ENCODE measurements at places on chromosomes 3 and 15.

DNA sequence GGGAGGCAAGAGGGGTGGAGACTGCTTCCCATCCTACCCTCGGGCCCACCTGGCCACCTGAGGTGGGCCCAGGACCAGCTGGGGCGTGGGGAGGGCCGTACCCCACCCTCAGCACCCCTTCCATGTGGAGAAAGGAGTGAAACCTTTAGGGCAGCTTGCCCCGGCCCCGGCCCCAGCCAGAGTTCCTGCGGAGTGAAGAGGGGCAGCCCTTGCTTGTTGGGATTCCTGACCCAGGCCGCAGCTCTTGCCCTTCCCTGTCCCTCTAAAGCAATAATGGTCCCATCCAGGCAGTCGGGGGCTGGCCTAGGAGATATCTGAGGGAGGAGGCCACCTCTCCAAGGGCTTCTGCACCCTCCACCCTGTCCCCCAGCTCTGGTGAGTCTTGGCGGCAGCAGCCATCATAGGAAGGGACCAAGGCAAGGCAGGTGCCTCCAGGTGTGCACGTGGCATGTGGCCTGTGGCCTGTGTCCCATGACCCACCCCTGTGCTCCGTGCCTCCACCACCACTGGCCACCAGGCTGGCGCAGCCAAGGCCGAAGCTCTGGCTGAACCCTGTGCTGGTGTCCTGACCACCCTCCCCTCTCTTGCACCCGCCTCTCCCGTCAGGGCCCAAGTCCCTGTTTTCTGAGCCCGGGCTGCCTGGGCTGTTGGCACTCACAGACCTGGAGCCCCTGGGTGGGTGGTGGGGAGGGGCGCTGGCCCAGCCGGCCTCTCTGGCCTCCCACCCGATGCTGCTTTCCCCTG lies 2.2 kb upstream of the FES start:
- DNase-seq: no peak

- no peak for DNase-seq
Observed at GRCh38 chr3:67619991-67620390, 34.4 kb downstream of the SUCLG2 start.

- DNase-seq: no peak
Observed at GRCh38 chr15:90401495-90401894, 13.5 kb downstream of the IQGAP1 start.

GRCh38 chr15:63041974-63042876 lies at the start of gene TPM1:
TPM1 (plus strand) TSS chr15:63042747; CDS start chr15:63042830, 83 bp downstream.
- no peak for DNase-seq

DNA sequence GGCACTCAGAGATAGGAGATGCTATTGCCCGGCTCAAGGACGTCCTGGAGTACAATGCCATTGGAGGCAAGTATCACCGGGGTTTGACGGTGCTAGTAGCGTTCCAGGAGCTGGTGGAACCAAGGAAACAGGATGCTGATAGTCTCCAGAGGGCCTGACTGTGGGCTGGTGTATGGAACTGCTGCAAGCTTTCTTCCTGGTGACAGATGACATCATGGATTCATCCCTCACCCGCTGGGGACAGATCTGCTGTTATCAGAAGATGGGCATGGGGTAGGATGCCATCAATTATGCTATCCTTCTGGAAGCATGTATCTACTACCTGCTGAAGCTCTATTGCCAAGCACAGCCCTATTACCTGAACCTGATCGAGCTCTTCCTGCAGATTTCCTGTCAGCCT lies 26.4 kb downstream of the BCL2A1 start:
- DNase-seq: no peak

DNA sequence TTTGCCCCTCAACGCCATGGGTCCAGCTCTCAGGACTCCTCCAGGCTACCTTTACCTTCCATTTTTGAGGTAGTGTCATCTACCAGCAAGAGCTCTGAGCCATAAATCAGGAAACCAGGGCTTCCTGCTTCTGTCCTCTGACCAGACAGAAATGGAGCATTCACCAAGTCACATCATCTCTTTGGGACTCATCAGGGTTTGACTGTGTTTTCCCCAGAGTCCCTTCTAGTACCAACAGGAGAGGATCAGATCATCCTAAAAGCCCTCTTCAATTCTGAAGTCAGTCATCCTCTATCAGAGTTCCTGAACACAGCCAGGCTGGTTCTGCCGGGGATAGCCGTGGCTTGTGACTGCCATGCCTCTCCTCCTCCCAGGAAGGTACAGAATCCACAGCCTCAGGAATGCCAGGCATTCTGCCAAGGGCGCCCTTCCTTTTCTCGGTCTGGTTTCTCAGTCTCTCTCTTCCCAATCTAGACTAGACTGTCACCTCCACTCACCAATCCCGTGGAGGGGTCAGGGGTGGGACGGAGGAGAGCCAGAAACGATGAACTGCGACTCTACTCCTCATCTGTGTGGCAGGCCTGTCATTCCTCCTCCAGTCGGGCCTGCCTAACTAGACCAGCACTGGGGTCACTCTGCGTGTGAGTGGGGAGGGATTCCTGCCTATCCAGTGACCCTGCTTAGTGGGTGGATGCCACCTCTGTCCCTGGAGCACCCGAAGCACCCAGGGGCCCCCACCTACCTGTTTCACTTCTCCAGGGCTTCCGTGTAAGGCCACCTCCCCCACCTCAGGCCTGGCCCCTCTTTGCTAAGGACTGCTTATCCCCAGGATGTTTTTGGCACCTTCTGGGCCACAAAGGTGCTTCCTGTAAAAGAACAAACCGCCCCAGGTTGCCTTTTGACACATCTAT lies 30.9 kb downstream of the CCNL1 start:
- no peak for DNase-seq

DNA sequence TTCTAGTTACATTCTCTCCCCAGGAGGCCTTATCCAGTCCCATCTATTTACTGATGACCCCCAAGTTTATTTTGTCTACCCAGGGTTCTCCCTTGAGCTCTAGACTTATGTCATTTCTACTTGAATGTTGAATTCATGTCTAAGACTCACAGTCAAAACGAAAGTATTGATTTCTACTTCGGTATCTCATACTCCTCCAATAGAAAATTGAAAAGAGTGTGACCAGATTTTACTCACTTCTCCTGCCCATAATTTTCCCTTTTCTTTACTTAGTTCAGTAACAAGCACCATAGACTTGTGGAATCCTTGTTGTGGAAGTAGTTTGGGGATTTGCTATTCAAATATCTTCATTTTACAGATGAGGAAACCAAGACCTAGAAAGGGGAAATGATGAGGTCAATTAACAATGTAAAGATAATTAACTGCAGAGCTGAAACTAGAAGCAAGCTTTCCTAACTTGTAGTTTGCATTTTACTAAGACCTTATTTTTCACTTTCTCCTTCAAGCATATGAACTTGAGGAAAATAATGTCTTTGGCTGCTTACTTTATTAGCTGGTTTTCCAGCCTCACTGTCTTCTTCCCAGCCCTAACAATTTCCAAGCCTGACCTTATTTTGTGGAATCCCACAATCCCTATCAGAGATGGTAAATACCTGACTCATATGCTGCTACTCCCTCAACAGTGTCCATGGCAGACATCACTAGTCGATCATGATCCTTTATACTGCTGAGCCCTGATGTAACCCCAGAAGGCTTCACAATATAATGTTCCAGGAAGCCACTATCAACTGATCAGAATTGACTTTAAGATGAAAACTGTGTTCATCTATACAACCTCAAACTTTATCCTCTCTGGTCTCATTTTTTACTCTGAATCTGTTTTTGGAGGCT lies 123.9 kb upstream of the AGBL1 start:
- DNase-seq: no peak

- no peak for DNase-seq
Observed at GRCh38 chr3:24086206-24086605, 141.1 kb downstream of the NR1D2 start.

DNA sequence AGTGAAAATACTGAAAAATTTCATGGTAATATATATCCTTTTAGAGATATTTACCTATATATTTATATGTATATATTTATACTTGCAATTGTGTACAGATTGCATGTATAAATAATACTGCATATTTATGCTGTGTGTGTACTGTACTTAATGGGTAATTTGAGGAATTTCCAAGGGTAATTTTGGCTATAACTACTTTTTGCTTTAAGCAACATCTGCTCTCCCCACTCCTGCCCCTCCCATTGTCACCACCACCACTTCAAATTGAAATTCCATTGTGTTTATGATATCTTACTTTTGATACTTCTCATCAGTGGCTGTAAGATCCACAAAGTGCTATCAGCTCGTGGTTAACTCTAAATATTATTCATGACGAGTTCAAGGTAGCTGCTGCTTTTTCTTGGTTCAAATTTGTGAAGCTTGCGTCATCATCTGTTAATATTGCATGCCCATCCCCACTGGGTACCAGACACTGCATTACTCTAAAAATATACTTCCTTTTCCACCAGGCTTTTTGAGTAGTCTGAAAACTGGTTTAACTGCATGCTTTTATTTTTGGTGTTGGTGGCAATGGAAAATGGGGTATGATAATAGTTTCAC lies 91.7 kb upstream of the MITF start:
- no peak for DNase-seq

GRCh38 chr3:133915685-133916658 lies 20.3 kb upstream of the RAB6B start:
- no peak for DNase-seq

DNA sequence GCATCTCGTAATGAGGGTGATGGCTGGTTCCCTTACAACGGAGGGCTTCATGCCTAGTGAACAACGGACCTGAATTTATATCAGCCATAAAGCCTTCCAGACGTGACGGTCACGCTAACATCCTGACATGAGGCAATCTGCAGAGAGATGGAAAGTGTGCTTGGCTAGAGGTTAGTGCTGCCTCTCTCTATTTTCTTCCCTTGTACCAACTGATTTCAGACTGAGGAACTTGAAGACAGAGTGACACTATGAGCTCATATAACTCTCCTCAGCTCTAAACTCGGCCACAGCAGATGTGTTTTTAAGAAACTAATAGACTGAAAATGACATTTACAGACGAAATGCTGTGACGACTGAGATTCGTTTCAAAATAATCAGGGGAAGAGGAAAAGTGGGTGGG lies 122.4 kb downstream of the XXYLT1 start:
- no peak for DNase-seq

DNA sequence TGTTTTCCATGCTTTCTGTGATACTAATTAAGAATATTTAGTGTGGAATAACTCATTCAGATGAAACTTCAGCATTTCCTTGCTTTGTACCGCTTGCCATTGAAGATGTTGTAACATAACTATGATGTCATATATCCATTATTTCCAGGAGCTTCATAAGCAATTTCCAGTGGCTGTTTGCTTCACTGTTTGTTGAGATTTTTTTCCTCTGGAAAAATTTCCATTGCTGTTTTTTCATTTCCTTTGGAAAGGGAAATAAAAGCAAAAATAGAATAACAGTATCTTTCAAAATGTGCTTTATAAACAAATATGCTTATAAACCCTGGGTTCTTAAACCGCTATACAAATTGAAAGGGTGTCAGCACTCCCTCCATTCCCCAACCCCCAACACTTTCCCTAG lies 319.6 kb upstream of the SEMA6D start:
- DNase-seq: no peak

- no peak for DNase-seq
Observed at GRCh38 chr15:66188464-66188863, 65.1 kb downstream of the MEGF11 start.

GRCh38 chr3:113275929-113276750 lies 64.8 kb downstream of the BOC start:
- DNase-seq: peak; percentile 32

- DNase-seq: no peak
Observed at GRCh38 chr3:31391150-31391549, 141.6 kb upstream of the STT3B start.

- DNase-seq: no peak
Observed at GRCh38 chr3:115517457-115518050, 105.8 kb upstream of the GAP43 start.

GRCh38 chr3:125967156-125967555 lies 1.8 kb upstream of the ROPN1B start:
- no peak for DNase-seq

GRCh38 chr3:177439694-177440269 lies 242.5 kb upstream of the TBL1XR1 start:
- DNase-seq: no peak

DNA sequence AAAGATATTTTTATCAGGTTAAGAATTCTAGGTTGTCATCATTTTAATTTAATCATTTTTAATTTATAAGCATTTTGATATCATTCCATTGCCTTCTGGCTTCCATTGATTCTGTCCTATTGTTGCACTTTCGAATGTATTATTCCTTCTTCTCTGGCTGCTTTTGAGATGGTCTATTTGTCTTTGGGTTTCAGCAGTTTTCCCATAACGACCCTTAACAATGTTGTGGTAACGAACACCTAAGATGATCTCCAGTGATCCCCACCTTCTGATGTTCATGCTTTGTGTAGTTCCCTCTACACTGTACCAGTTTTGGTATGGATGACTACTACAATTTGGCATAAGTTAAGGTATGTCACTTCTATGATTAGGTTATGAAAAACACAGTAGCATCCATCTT lies 59.9 kb downstream of the MINAR1 start:
- no peak for DNase-seq

DNA sequence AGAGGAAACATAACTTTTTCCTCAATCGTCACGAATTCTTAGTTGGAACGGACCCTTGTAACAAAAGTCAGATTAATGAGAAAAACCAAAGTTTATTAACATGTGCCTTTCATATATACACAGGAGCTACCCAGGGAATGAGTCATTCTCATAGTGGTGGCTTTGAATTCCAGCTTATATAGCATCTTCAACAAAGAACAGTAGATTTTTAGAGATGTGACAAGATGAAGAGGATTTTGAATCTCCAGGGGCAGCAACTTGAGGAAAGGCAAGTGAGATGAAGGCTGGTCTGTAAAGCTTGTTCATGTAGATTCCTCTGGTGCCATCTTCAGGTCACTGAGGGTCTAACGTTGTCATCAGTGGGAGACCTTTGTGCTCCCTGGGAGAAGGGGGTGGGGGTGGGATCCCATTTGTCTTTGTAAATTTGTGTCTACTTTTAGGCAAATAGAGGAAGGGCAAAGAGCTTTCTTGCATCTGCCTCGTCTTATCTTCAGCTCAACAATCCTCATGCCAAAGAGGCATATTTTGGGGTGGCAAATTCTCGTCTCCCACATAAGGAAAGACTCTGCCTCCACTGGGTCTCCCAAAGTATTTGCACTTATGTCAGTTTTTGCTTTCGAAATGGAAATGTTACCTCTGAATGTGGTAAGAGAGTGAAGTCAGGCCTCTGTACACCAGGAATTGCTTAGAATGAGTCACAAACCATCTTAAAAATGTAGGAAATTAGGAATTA lies 29.5 kb downstream of the CLEC3B start:
- no peak for DNase-seq

DNA sequence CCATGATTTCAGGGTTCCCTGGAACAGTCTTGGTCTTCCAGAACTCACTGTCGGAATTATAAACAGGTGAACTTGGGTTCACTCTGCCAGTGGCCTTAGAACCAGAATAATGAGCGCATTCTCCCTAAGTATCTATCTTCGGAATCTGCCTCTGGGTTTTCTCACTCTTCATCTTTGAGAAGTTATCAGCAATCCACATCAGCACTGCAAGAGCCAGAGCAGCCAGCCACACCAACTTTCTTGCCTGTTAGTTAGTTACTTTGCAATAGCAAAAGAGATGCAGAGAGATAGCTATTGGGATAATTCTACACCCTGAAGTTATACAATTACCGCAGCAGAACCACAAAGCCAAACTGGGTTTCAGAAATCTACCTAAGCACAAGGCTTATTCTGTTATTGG lies 25.8 kb downstream of the GLB1 start:
- DNase-seq: no peak

- no peak for DNase-seq
Observed at GRCh38 chr15:32956006-32956405, 238.2 kb downstream of the GREM1 start.
